Activated T-cell treated with anti-CD3 and anti-CD28 coated beads, Interleukin-2, amount 50 U/mL, for 72 hours (primary cell): ENCODE measurements at places on chromosomes 1 and 21. TPM values are rescaled to one million over a fixed set of nuclear protein-coding genes. Genes with fewer than 3 reads are reported as not detected.

WDR64 gene
- not detected for total RNA-seq

SPATA21 gene
- not detected for total RNA-seq

MROH9 gene
- not detected for total RNA-seq

CSMD2 gene
- not detected for total RNA-seq

MYOM3 gene
- not detected for total RNA-seq
